ENCODE measurements at places on chromosomes 12 and 14.

DNA sequence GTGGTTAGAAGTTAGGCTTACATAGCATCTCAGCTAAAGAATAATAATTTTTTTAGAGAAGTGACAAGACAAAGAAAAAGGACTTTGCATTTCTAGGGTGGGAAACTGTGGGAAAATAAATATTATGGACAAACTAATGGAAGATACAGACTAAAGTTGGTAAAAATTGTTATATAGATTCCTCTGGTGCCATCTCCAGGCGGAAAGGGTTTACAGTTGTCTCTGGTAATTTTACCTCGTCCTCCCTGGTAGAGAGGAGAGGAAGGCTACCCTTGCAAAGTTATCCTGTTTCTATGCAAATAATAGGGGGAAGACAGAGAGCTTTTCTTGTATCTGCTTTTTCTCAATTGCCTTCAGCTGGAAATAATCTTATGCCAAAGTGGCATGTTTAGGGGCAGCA lies 5.2 kb downstream of the OR11G2 start:
- DNase-seq, result no peak

- DNase-seq, result no peak
Measured at GRCh38 chr12:131084341-131085011, 130.8 kb downstream of the ADGRD1 start.

- no peak for DNase-seq
Measured at GRCh38 chr14:73749706-73750530, 35.7 kb upstream of the PNMA1 start.

DNA sequence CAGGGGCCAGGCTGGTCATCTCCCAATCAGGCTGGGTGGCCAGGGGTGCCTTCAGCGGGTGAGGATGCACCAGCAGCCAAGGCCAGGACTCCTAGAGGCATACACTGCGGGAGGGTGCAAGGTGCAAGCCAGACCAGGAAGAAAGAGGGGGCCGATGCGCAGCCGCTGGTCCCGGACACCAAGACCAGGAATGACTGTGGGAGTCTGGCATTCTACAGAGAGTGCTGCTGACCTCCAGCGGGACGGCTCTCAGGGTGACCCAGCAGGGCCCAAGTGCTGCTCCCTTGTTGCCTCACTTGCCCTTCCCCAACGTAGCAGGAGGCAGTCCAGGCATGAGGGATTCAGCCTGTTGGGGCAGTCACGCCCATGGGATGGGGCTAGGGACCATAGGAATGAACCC lies 35.8 kb downstream of the DEGS2 start:
- DNase-seq, result no peak
